ENCODE measurements at places on chromosomes 6 and 20. TPM values are rescaled to one million over a fixed set of nuclear protein-coding genes. Genes with fewer than 3 reads are reported as not detected.

DNA sequence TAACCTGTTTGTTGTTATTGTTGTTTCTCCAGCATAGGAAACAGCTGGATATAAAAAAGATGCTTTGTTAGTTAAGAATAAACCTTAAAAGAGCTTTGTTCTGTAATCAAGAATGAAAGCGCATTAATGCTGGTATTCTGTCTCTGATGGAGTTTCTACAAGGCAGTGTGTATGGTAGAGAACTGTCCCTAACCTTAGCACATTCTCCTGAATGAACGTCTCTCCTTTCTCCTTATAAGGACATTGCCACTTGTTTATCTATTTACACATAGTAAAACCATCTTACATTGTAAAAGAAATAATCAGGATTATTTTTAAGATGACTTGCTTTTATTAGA is 33.8 kb upstream of the LCA5 start:
- no peak for DNase-seq

DNA sequence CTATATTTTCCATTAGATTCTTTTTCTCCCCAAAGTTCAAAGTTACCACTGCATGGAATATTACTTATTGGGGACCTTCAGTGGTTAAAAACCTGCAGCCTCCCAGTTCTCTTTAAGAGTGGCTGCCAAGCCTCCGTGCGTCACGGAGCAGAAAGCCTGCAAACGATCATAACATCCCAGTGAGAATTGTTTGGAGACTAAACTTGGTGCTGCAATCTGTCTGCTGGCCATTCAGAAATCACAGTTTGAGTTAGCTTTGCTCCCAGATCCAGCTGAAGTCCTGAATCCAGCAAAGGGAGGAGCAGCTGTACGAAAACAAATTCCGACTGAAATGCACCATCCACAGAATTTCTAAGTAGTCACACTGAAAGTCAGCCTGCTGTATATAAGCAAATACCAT is 213.5 kb upstream of the PDE10A start:
- DNase-seq: no peak

DNA sequence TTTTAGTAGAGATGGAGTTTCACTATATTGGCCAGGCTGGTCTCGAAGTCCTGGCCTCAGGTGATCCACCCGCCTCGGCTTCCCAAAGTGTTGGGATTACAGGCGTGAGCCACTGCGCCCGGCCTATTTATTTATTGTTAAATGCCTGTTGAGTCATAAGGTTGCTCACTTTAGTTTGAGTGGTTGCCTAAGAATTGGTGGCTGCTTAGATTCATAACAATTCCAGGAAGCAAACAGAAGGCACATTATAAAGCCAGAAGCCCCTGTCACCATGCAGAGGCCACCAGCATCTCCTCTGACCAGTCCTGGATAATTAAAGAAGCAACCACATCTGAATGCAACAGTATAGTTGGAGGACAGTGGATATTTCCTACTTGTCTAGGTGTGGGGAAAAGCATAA is 24.0 kb upstream of the ARMH2 start:
- no peak for DNase-seq

DNA sequence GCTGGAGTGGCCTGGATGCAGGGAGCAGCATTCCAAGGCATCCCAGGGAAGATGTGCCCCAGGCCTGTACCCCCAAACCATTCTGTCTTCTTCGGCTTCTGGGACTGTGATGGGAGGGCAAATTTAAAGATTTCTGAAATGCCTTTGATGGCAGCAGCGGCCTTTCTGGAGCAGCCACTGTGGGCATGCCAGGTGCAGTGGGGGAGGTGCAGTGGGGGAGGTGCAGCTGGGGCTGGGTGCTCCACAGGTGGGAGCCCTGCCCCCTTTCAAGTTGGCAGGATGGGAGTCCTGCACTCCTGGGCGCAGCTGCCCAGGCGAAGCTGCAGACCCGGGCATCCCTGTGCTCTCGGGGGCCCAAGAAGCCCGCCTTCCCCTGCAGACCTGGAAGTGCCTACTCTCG is 293.5 kb upstream of the MOCS1 start:
- no peak for DNase-seq

The BANF2 gene
- total RNA-seq: not detected

The CALHM6 gene
- not detected for total RNA-seq

DNA sequence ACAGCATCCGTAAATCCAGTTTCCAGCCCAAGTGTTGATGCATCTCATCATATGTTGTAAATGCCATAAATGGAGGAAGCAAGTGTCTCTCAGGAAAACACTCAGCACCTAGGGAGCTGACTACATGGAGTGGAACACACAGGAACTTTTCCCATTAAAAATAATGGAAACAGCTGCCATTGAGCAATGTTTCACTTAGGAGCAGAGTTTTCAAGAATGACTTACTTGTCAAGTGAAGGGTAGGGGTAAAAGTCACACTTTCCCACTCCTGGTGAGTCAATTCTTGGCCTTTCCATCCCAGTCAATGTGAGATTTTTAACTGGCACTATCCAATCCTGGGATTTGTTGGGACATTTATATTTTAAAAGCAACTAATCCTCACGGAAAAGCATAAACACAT is 119.4 kb upstream of the ASF1A start:
- DNase-seq: no peak

GRCh38 chr6:154583546-154584188 is 73.2 kb upstream of the CNKSR3 start:
- DNase-seq: no peak

DNA sequence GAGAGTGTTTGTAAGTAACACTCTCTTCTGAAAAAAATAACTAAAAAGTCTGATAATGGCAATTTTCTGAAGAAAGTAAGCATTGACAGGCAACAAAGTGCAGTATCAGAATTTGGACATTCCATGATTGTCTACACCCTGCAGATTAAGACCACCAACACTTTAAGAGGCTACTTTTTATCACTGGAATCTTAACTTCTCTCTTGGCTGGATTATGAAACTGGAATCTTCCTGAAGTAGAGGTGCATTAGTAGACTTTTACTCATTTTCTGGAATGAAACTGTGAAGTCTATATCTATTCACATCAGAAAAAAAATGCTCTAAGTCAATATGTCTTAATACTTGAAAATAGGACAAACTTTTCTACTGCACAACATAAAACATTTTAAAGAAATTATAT is 547.5 kb downstream of the COL12A1 start:
- no peak for DNase-seq

The EMILIN3 gene
- total RNA-seq: 5.6 TPM

Data from vagina (tissue), 2 donors.